ENCODE measurements at places on chromosomes 16 and 17. TPM values are rescaled to one million over a fixed set of nuclear protein-coding genes. Genes with fewer than 3 reads are reported as not detected.

EFNB3 gene
- total RNA-seq = 1.2 TPM

CACNG3 gene
- total RNA-seq = not detected

ZG16 gene
- not detected for total RNA-seq

CDRT15L2 gene
- total RNA-seq = not detected

TSNAXIP1 gene
- 0.43 TPM for total RNA-seq

CRISPLD2 gene
- 3.1 TPM for total RNA-seq

SYNGR3 gene
- 8.3 TPM for total RNA-seq

CALB2 gene
- total RNA-seq = 4.7 TPM

KRTAP4-3 gene
- not detected for total RNA-seq

NOL11 gene
- total RNA-seq = 67.3 TPM

NPB gene
- 0.65 TPM for total RNA-seq

KPNB1 gene
- 308 TPM for total RNA-seq

C17orf78 gene
- not detected for total RNA-seq

PIPOX gene
- total RNA-seq = 0.35 TPM

QRICH2 gene
- 1.5 TPM for total RNA-seq

KRT25 gene
- total RNA-seq = not detected

CCT6B gene
- total RNA-seq = 1.3 TPM

MTMR4 gene
- total RNA-seq = 7.3 TPM

SEPTIN1 gene
- 1.9 TPM for total RNA-seq
